Lower leg skin (tissue), 4 donors: ENCODE measurements at places on chromosomes 6 and 20.

DNA sequence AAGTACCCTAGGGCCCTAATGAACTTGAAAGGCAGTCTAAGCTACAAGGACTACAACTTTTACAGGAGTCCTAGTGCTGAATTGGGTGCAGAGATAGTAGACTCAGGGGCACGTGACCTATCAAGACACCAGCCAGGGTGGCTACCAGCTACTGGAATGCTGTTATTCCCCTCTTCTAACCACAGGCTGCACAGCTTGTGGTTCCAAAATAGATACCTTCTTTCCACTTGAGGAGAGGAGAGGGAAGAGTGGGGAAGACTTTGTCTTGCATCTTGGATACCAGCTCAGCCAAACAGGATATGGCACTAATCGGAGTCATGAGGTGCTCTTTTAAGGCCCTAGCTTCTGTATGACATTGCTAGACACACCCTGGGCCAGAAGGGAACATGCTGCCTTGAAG is 60.0 kb upstream of the MTRF1L start:
- DNase-seq, result no peak

GRCh38 chr20:62339647-62340062 is 27.5 kb downstream of the LAMA5 start:
- no peak for DNase-seq

DNA sequence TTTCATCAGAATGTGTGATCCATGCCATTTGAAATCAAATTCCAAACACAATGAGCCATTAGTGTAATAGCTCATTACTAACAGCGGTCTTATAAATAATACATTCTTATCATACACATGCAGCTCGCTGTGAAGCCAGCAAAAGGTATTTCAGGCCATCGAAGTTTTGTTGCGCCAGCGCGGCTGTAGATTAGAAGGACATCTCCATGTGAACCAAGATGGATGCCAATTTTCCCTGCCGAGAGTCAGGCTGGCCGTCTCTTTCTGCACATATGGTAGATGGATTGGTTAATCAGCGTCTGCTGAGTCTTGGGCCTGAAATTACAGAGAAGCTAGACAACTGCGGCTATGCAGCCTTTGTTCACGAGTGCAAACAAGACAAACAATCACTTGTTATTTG is 44.1 kb downstream of the CFAP61 start:
- peak; percentile 88 for DNase-seq

- DNase-seq, result peak; percentile 55
Measured at GRCh38 chr6:35719830-35720733, 16.8 kb upstream of the ARMC12 start.

GRCh38 chr6:94341173-94341572 is 921.8 kb upstream of the EPHA7 start:
- DNase-seq, result no peak
